ENCODE measurements at places on chromosomes 3 and 15.
A peak's percentile ranks its signal among the peaks of the same experiment; 100 is the strongest.

DNA sequence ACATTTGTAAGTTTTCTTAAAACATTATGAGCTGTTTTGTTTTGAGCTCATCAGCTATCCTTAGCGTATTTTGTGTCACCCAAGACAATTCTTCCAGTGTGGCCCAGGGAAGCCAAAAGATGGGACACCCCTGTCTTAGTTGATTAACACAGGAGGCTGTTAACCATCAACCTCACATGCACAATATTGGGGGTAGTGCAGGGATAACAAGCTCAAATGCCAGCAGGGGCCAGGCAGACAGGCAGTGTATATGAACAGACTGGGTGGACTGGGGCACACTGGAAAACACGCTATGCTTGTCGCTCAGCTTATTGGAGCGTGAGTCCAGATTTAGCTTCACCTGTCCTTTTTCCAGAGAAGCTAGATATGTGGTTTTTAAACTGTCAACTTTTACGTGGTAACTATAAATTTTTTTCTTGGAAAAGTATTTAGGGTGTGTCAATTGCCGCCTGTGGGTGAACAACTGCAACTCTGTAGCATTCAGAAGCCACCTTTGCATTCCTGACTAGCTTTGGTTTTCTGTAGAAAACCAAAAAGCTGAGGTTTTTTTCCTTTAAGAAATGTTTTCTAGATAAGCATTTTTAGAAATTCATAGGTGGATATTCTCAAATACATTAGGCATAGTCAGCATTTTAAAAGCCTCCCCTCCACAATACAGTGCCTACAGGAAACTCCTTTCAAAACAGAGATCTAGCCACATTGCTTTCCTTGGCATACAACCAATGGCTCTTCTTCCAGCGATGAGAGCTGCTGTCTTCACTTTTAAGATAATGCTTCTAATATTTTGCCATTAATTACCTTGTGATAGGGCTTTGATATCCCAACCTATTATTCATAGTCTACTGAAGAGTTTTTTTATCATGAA is 14.6 kb downstream of the PSMD6 start:
- DNase-seq = no peak

DNA sequence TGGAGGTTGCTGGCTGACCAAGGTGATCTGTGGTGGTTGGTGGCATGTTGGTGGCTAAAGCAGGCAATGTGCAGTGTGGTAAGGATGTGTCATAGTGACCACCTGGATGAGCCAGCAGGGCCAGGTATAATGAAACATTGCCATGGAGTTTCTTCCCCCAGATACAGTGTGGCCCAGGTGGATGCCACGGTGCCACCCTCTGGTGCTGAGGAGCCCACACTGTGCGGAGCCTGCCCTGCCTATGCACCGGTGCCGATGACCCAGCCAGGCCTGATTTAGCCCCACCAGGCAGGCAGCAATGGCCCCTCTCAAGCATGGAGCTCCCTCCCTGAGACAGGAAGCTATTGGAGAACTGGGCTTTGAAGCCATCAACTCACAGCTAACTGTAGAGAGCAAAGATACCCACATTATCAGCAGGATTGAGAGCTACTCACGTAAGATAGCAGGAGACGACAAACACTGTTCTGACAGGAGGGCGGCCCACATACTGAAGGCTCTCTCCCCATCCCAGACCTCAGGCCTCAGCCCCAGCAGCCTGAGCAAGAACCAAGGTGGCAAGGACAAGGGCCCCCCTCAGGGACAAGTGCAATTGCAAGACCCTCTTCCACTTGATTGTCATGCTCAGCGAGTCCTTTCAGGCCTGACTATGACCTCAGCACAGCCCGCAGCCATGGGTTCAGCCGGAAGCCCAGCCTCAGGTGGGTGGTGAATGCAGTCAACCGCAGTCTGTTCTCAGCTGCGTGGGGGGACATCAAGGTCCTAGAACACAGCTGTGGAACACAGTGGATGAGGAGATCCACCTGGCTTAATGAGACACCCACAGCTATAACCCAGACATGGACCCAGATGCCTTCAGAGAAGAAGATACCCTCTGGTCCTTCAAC is 82.8 kb upstream of the CDV3 start:
- no peak for DNase-seq

DNA sequence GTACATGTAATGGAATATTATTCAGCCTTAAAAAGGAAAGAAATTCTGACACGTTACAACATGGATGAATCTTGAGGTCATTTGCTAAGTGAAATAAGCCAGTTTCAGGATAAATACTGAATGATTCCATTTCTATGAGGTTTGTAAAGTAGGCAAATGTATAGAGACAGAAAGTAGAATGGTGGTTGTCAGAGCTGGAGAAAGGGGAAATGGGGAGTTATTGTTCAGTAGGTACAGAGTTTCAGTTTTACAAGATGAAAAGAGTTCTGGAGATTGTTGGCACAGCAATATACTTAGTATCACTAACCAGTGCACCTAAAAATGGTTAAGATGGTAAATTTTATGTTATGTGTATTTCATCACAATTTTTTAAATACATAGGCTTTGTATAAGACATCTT is 60.6 kb downstream of the USP8 start:
- DNase-seq = no peak

DNA sequence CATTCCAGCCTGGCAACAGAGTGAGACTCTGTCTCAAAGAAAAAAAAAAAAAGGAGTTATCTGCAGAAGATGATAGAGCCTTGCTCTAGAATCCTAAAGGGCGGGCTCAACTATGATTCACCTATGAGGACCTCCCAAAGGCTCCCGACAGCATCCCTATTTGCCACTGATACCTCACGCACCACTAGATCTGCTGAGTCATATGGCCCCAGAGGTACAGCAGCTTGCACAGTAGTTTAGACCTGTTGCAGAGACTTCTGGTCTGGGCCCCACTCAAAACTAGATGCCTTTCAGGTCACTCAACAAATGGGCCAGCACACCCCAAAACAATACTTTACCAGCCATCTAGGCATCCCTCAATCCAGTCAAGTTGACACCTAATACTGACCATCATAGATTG is 38.1 kb upstream of the PTX3 start:
- DNase-seq = no peak

DNA sequence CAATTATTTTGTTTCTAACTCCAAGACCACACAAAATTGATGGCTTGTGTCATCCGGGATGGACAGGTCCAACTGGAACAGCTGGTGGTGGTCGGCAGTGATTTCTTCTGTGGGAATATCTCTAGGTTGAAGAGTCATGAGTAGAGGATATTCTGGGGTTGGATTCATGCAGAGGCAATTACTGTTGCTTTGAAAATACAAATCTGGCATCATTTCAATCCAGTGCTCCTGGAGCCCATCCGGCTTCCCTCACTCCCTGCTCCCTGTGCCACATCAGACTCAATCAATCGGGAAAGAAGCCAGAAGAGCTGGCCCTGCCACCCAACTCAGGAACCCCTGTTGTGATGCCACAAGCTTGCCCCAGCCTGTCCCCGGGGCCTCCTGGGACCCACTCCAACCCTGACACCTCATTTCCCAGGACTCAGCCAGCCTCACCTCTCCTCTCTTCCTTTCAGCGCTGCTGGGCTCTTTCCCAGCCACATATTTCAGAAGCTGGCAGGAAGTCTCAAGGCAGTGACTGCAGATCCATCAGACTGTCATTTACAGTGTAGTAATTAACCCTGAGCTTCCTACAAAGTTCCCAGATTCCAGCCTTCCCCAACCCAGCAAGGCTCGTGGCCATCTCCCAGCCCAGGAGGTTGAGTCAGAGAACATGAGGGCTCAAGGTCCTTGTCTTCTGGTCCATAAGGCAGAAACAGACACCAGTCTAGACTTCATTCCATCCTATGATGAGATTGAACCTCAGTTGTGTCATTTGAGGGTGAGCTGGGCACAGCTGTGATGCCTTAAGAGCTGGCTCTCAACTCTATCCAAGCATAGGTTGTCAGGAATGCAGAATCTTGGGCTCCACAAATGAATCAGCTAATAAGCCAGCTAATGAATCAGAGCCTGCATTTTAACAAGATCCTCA is 114.0 kb downstream of the FAM174B start:
- no peak for DNase-seq

GRCh38 chr15:91472316-91472756 is 372.3 kb downstream of the SV2B start:
- DNase-seq = no peak

- DNase-seq = no peak
These were observed 571 bp downstream of the FES start for GRCh38 chr15:90884719-90885431.

- no peak for DNase-seq
These were observed 39.8 kb downstream of the CHDH start for GRCh38 chr3:53806182-53807116.

GRCh38 chr15:69976366-69976994 is 121.2 kb downstream of the TLE3 start:
- peak; percentile 81 for DNase-seq

Data from neuronal stem cell (in vitro differentiated cells).